ENCODE measurements at places on chromosomes 2 and 18.

GRCh38 chr18:71809711-71810110 lies 734.4 kb downstream of the CBLN2 start:
- DNase-seq = no peak

DNA sequence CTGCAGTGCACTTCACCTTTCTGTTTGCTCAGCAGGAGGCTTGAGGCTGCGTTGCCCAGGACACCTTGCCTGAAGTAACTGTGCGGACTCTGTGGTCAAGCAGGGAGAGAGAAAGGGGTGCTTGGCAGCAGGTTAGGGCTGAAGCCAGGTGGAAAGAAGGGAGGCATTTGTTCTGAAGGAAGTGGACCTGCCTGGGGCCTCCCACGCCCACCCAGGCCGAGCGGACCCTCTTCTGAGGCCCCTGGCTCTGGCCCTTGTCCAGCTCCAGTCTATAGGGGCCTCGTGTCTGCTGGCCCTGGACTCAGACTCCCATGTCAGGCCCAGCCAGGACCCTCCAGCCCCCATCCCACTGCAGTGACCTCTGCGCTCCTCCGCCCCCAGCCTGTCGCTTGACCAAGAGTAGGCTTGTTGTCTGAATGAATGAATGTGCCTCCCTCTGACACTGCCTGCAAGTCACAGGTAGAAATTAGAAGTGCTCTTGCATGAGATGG lies 2.5 kb downstream of the SNED1 start:
- no peak for DNase-seq

DNA sequence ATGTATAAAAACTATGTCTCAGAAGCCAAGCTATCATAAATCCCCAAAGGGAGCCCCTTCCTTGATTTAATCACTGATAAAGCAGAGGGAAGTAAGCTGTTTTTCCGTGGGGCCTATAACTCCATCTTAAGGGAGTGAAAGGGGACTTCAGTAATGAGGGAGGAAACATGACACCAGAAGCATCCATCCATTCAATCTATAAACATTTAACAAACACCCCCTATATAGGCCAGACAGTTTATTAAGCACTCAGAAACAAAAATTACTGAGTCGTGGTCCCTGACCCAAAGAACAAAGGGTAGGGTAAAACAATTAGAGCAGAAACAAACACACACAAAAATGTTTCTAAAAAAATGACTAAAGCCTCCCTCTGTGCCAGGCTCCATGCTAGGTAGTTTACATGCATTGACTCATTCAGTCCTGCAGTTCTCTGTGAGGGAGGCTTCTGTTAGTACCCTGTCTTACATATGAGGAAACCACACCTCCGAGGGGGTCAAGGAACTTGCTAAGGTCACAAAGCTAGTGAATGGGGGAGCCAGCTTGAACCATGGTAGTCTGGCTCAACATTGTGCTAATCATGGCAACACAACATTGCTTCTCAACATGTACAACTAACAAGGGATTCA lies 472.1 kb downstream of the CDH2 start:
- no peak for DNase-seq

DNA sequence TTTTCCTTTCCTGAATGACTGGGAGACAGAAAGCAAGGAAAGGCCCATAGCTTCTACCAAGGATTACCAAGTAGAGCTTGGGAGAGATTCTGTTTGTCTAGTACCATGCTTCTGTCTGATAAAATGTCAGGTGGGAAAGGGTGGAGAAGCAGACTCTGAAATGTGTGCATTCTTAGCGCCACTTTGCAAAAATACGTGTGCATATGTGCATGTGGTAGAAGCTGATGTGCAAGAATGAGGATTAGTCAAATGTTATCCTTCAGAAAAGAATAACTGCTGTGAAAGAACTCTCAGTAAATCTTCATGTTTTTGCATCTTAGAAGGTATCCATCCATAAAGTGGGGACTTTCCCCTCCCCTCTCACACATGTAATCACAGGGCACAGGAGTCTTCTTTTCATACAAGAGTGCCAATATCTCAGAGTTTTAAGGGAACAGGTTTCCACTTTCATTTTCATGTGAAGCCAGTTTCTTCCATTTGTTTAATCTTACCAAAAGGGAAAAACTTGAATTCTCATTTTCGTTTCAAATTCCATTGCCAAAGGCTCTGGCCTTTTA lies 15.4 kb upstream of the DGKD start:
- no peak for DNase-seq

- no peak for DNase-seq
Measured at GRCh38 chr2:52831216-52831615, 936.4 kb upstream of the CHAC2 start.

- no peak for DNase-seq
Measured at GRCh38 chr2:37647971-37648330, 23.5 kb downstream of the CDC42EP3 start.

DNA sequence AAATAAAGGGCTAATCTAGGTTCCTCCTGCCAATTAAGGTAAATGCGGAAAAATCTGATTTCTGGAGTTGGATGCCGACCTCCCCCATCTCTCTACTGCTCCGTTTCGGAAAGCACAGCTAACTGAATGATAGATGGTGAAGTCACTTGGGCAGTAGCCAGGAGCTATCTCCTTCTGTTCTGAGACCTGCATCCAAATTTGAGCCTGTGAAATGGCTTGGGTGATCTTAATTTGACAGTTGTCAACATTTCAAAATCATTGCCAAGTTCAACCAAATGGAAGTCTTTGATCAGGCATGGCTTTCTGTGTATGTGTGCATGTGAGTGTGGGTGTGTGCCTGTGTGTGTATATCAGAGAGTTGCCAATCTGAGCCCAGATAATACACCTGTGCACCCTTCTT lies 217.2 kb downstream of the ZNF516 start:
- no peak for DNase-seq

DNA sequence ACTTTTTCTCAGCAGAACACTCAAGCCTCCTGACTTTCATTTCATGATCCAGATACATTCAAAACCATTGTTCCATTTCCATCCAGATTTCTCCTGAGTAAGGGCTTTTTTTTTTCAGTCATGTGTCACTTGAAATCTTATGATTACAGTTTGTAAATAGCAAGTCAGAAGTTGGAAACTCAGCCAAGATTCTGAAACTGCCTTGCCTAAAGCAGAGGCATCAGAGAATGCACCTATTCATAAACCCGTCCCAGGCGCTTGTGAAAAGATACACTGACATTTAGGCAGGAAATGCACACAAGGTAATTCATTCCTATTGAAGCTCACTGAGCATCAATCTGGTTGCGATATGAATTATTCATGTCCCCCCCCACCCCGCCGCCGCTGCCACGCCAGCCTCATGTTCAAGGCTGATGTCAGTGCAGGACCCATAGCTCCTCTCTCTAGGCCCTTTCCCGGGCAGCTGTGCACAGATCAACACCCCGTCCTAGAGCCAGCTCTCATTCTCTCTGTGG lies 30.4 kb upstream of the MGAT4A start:
- DNase-seq = no peak

DNA sequence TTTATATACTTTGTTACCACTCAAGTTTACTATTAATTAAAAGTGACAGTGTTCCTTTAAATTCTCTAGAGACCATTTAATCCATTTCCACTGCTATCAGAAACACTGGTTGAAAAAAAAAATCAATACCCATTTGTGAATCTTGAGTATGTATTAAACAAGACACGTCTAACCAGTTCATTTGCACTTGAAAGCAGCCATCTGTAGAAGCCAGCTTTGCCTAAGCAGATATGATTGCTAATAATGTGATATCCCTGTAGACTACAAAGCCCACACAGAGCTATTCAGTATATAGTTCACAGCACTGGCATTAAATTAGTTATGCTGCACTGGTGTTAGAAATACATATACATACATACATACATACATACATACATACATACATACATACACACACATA lies 111.8 kb upstream of the SP3 start:
- no peak for DNase-seq

- no peak for DNase-seq
Measured at GRCh38 chr2:216807857-216808272, 52.0 kb downstream of the TNP1 start.

DNA sequence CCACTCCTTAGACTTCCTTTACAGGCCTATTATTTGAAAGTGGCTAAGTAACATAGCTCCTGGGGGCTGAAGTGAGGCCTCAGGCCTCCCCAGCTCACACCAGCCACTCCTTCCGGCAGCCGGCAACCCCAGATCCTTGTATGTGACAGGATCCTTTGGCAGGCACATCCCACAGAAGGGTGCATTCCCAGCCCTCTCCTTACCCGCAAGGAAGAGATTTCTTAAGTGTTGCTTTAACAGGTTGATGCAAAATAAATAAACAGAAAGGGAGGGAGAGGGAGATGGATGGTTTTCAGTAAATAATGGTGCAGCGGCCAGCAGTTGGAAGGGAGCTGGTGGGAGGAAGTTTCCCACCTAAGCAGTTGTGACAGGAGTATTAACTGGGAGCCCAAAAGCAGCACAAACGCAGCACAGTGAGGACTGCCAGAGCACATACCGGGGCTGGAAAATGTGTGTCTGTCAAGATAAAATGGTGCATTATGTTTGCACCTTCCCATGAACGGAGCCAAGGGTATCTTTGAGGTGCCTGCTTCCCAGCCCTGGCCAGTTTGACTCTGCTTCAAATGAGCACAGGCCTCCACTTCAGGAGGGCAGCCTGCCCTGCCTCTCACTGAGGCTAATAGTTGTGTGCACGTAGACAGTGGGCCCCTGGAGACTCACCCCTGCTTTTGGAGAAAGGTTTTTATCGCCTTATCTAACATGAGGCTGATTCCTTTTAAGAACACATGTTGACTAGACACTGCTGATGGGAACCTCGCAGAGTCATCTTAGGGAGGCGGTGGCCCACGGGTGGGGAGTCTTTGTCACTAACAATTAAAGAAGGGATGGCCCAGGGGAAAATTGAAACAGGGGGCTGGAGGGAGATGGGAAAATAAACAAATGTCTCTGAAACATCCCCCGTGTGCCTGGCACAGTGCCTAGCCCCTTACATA lies 32.8 kb downstream of the NRP2 start:
- DNase-seq = no peak

DNA sequence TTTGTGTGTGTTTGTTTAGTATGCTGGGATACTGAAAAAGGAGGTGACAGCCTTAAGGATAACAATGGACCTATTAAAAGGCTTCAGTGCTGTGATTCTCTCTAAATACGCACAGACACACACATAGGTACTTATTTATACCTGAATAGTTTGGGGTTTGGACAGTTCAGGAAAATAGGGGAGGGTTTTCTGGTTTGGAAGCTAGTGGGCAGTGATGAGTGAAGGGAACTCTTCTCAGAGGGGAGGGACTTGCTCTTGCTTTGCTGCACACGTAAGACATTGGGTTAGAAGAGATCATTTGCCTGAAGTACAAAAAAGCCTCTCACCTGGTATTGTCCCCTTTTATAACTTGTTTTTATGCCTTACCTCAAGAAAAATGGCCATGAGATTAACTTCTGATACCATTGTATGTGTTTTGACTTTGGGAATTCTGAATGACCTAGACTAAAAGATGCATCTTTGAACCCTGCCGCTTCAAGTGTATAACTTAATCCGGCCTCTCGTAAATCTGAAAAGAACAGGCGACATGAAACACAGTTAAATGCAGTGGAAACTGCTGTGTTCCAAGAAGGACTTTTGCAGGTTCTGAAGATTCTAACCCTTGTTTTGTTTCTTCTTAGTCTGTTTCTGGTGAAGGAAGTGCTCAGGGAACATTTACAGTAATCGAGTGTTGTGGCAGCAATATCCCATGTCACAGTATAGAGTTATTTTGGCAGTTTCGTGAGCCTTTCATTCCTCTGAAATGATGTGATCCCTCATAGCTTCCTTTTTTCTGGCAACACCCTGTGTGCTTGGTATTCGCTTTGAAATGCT lies 2.5 kb downstream of the CRIM1 start:
- no peak for DNase-seq

DNA sequence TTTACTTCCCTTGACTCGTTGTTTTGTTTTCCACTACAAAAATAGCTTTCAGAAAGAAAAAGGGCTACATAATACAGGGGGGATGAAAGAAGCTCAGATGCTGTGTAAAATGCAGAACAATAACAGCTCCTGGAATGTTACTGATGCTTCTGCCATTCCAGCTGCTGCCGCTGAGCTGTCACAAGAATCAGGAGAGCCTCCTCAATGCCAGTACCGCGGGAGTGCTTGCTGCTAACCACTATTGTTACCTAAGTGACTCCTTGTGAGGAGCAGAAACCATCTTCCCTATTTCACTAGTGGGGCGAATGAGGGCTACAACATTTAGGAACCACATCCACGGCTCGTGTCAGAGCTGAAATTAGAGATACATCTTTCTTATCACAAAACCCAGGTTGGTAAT lies 384.8 kb downstream of the GALR1 start:
- no peak for DNase-seq

DNA sequence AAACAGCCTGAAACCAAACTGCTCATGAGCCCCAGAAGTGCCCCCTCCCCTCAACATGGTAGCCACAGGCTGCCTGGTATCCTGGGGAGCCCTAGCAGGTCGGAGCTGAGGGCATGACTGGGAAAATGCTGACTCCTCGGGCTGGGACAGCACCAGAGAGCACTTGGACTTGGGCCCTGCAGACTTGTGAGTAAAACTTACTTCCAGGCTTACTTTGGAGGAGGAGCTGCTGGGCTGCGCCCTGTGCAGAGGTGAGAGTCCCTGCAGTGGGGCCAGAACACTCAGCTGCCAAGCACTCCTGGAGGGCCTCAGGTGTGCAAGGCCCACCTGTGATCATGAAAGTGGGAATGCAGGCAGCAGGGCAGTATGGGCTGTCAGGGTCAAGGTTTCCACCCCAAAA lies 119.4 kb downstream of the SEPTIN10 start:
- no peak for DNase-seq

GRCh38 chr18:58186258-58186948 lies 142.4 kb downstream of the NEDD4L start:
- DNase-seq = no peak

- peak; percentile 42 for DNase-seq
Measured at GRCh38 chr18:62249478-62250097, 62.5 kb downstream of the RELCH start.
